ENCODE measurements at places on chromosomes 2 and 18. TPM values are rescaled to one million over a fixed set of nuclear protein-coding genes. Genes with fewer than 3 reads are reported as not detected.

- no peak for DNase-seq
These were observed 280.6 kb upstream of the UBE2E3 start for GRCh38 chr2:180699657-180700361.

- DNase-seq, result no peak
These were observed 111.7 kb upstream of the SETBP1 start for GRCh38 chr18:44568986-44569385.

GRCh38 chr2:54904836-54905235 is 145.4 kb downstream of the RTN4 start:
- no peak for DNase-seq

Gene ATP9B
- 8.2 TPM for total RNA-seq

GRCh38 chr2:29987146-29987545 is 65.8 kb upstream of the ALK start:
- no peak for DNase-seq

DNA sequence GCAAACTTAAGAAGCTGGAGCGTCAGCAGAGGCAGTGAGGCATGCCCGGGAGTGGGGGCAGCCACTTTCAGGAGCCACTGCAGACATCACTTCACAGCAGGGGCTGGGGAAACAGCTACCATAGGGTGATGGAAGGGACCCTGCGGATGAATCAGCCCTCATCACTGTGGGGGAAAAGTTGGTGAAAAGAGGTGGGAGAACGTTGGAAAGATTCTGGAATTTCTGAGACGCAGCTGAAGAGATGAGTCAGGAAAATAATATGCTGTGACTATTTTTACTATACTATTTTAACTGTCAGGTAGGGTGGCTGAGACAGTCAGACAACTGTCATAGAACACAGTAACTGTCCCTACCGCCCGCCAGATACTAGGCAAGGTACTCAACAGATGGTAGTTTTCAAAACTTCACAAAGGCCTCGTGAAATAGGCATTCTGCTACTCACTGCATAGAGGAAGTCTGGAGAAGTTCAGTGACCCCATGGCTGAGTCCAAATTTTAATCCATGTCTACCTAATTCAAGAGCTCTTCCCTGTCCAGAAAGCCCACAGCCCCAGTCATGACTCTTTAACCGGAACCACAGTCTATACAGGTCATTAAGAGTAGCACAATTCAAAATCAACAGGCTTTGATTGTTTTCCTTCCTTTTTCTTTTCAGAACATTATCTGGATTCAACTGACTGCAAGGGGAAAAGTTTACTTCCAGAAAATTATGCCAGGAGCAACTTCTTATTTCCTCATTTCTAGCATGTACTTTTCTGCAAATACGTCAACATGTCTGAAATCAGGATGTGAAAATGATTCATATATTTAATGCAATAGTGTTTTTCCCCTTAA is 39.3 kb upstream of the EPB41L3 start:
- DNase-seq, result no peak

- no peak for DNase-seq
These were observed 184.2 kb downstream of the RND3 start for GRCh38 chr2:150303281-150303680.

GRCh38 chr2:47054036-47054555 is 101.0 kb downstream of the STPG4 start:
- no peak for DNase-seq

Gene C2orf78
- total RNA-seq, result 0.45 TPM

Measured in H4 (cell line).